ENCODE measurements at places on chromosomes 2 and 18.

DNA sequence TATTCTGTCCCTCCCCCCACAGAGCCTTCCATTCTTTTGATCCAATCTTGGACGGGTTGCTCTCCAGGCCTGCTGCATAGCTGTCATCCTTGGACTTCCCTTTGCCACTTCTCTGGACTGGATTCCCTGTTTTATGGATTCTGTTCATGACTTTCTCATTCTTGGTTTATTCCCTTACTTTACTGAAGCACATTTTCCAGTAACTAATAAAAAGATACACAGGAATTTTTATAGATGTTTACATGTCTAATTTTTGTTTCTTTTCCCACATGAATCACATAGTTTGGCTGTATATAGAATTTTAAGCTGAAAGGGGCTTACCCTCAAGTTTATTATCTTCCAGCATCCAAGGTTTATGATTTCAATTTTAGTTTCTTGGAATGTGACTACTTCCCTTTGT, 37.9 kb downstream of the GDF7 start:
- no peak for DNase-seq

DNA sequence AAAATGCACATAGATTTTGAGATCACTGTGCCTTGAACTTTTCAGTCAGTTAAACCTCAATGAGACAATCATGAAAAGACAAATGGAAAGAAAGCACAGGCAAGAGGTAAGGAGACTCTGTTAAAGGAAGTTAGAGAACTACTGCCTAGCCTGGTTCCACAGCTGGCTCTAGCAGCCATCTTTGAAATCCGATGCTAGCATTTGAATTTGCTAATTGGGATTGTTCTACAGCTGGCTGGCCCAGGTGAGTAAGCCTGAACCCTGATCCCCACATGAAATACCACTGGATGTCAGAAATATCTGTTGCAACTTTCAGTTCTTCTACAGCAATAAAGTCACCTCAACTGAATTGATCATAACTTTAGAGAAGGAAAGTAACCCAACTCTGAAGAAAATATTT, 315.2 kb upstream of the CHAC2 start:
- no peak for DNase-seq

DNA sequence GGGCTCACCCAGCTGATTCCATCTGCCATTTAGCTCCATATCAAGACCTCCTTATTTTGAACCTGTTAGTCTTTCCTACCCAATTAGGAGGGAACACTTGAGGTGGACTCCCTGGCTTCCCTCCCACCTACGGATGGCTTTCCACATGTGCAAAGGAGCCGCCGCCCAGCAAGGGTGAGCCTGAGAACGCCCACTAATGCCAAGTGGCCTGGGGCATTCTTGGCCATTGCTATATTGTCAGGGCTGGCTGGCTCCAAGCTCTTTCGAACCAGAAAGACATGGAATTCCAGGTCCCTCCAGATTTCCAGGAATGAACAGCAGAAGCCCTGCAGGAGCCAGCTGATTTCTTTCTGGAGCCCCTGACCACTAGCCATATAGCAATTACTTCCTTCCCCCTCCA, 196.2 kb downstream of the SMAD7 start:
- DNase-seq = no peak

GRCh38 chr2:36360834-36361233, 5.3 kb downstream of the CRIM1 start:
- no peak for DNase-seq

GRCh38 chr2:168008646-168009195, 238.7 kb downstream of the STK39 start:
- no peak for DNase-seq

GRCh38 chr2:108635630-108636354, 83.5 kb upstream of the RANBP2 start:
- no peak for DNase-seq

- no peak for DNase-seq
Observed at GRCh38 chr18:68818584-68818983, 20.7 kb downstream of the CCDC102B start.

DNA sequence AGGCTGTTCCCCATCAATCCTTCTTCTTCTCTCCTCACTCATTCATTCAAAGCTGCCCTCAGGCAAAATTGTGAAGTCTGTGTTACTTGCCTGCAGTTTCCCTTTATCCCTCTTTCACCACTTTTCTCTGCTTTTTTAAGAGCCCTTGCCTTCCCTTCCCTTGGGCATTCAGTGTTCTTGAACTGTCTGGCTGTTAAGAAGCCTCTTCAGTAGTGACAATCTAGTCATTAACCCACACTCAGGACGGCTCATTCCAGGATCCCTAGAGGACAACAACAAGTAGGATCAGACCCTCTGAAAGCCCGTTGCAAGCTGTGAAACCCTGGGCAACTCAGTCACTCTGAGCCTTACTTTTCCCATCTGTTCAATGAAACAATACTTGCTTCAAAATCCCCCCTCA, 615.7 kb downstream of the EPHA4 start:
- DNase-seq = no peak

DNA sequence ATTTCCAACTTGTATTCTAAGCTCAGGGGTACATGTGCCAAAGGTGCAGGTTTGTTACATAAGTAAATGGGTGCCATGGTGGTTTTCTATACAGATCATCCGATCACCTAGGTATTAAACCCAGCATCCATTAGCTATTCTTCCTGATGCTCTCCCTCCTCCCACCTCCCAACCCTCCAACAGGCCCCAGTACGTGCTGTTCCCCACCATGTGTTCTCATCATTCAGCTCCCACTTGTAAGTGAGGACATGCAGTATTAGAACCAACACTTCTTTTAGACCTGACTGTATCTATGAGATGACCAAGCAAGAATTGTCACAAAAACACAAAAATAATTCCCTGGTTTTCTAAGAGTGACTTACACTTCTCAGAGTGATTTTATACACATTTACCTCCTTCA, 83.0 kb downstream of the VIT start:
- no peak for DNase-seq

- DNase-seq = no peak
Observed at GRCh38 chr2:50546790-50547189, 485.1 kb downstream of the NRXN1 start.

DNA sequence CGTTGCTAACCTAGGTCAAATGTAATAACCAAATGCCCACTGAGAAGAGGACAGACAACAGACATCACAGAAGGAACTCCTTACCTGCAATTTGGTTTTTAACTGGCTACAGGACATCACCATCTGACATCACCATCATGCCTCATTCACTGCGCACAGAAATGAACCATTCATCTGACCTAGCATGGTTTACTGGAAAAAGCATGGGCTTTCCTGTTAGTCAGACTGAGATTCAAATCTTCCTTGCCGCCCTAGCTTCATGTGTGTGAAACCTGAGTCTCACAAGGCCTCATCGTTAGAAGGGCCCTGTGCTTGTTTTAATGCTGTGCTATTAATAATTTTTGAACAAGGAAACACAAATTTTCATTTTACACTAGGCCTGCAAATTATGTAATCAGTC, 1.1 kb upstream of the HIBCH start:
- DNase-seq = no peak
